ENCODE measurements at places on chromosomes 1 and 21.

DNA sequence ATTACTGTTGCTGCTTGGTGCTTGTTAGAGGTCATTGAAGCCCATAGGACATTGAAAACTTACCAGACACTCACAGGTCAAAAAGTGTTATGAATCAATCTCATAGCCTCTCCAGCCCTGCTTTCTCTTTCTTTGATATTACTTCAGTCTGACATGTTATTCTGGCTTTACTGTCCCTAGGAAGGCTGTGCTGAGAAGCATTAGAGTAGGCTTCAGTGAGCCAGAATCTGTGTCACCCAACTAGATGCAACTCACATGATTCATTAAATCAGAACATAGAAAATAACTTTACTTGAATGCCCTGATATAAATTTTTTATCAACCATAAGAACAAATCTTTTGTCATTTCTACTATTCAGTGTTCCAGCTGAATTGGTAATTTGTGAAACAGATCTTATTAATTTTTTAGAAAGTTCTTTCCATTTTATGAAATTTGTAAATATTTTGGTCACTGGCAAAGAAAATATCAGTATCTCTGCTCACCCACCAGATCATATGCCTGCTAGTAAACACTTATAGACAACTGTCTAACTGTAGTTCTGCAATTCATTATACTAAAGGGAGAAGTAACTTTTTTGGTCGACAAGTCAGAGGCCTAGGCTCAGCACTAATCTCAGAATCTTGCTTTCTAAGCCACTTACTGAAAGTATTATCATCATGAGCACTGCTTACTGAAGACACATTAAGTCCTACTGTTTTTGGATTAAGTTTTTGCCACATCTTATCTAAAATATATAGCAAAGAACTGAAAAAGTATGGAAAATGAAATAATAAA lies 48.2 kb downstream of the RPAP2 start:
- DNase-seq = no peak

DNA sequence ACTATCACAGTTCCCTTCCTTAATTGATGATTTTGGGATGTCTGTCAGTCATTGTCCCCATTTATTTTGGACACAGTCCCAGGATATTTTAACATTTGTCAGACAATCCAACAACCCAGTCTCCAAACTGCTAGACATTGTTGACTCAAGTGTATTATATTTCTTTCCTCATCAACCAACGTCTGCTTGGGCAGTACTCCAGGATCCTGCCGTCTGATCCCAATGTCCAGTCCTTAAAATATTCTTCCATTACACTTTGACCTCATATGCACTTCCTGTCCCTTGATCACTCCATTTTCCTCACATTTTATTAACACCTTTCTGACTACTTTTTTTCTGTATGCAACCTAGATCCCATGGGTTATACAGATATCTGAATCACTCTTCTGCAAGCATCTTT lies 39.8 kb upstream of the KIAA0040 start:
- no peak for DNase-seq

- DNase-seq = peak; percentile 61
Measured at GRCh38 chr1:228212966-228213844, 5.4 kb downstream of the OBSCN start.

DNA sequence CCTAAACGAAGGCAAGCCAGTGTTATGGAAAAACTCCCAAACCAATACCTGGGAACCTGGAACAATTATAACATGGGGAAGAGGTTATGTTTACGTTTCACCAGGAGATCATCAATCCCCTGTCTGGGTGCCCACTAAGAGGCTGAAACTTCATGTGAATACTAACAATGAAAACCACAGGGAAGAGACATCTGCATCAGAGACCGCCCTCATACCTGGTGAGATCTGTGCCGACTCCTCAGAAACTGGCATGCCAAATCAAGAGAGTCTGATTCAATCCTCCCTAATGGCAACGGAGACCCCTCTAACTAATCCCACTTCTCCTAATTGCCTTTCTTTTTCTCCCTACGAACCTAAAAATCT lies 163.2 kb downstream of the IER5 start:
- DNase-seq = no peak

DNA sequence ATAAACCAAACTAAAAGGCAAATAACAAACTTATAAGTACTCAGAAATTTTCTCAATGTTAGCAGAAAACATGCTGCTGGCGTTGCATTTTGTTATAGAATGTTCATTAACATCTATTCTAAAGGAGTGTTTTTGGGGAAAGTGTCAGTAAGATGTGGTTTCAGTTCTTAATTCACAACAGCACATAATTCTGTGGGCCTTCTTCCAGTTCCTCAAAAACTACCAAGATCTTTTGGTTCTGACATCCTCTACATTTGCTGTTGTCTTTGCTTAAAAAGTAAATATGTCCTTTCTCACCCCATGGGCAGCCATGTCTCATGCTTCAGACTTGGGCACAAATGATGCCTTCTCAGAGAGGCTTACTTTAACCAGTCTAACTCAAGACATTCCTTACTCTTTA lies 152.5 kb downstream of the CDC7 start:
- DNase-seq = no peak

DNA sequence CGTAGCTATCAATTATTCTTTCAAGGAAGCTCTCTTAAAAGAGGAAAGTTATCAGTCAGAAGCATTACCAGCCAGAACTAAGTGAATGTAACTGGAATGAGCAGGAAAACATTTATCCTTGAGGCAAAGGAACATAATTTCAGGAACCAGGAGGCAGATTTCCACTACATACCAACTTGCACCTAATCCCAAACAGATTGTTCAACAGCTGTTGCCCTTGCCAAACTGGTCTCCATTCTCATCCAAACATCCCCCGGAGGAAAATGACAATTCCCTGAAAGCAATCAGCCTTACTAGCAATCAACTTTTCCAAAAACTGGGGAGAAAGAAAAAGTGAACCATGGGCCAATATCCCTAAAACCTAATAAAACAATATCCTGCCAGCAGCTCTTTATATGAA lies 35.0 kb downstream of the ENAH start:
- no peak for DNase-seq

- DNase-seq = peak; percentile 93
Measured at GRCh38 chr1:145891587-145892485, 6.2 kb upstream of the ANKRD35 start.

- peak; percentile 22 for DNase-seq
Measured at GRCh38 chr1:40692429-40692895, 958 bp downstream of the NFYC start.

DNA sequence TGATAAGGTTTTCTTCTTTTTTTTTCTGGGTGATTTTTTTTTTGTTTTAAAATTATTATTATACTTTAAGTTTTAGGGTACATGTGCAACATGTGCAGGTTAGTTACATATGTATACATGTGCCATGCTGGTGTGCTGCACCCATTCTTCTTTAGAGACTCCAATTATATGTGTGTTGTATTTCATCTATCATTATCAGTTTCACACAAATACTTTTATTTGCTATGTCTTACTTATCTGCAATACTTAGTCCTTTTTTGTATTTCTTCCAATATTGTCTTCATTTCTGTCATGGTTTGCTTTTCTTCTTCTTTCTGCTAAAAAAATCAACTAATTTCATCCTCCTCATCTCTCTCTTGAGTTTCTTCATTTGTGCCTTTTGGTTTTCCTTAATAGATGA lies 3.9 kb upstream of the PDE4B start:
- DNase-seq = no peak

- DNase-seq = no peak
Measured at GRCh38 chr1:3112526-3112925, 43.5 kb downstream of the PRDM16 start.

DNA sequence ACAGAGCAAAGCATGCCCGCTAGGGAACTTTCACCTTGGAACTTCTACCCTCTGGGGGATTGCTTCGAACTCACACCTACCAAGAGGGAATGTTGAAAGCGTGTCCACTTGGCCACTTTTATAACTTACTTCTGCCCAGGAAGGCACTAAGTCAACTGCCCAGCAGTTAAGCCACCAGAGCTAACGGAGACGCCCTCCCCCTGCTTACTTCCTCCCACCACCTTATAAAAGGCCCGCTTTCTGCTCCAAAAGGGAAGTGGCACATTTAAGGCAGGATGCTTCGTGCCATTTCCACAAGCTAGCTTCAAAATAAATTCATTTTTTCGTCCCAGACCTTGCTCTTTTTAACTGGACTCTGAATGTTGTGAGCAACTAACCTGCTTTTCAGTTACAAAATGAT lies 3.2 kb upstream of the AK2 start:
- no peak for DNase-seq

- no peak for DNase-seq
Measured at GRCh38 chr1:5960336-5960735, 31.9 kb downstream of the NPHP4 start.

DNA sequence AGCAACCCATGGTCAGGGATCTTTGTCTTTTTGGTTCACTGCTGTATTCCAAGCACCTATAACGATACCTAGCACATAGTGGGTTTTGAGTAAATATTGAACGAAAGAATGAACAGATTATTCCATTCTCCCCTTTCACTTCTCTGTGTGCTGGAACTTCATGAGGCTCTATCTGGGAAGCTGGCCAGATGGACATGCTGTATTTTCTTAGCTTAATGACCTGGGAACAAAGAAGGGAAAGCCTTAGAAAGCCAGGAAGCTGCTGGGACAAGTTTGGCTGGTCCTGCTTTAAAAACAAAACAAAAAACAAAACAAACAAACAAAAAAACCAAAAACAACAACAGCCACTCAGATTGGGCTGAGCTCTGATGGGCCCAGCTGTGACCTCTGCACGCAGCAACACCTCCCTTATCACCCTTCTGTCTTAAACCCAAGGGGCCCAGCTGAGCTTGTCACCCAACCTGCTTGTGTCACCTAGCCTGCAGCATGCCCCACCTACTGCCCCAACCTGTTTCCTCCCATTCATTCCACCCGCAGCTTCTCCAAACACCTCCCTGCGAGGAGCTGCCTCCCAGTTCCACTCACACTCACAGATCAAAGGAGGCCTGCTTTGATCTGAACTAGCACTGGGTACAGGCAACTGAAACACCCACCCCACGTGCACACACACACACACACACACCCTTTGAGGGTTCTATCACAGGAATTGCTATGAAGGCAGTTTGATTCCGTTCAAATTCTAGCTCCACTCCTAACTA lies 37.1 kb downstream of the SLC30A1 start:
- peak; percentile 72 for DNase-seq

DNA sequence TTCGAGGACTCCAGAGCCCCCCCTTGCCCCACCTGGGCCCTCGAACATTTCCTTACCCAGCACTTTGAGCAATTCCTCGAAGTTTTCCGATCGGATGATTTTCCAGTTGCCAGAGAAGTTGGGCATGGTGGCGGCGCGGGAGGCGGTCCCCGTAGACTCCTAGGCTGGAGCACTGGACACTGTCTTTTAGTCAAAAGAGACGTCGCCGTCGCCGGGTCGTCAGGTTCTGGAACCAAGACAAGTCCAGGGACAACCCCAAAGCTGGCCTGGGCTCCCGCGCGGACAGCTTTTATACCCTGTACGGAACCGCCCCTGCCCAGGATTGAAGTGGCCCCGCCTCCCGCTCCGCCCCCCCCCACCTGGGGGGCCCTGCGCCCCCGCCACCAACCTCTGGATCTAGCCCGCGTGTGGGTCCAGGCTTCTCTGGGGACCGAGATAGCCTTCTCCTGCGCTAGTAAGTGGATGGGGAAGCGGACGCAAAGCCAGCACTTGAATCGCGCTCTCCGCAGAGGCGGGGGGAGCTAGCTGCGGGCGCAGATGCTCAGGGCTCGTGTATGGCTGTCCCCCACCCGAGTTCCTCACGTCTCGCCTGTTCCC lies at the start of gene CRABP2:
CRABP2 (minus strand) TSS at position 263 of the 597 bp plus-strand sequence; CDS start at position 126, 137 bp downstream.
- peak; percentile 83 for DNase-seq

- no peak for DNase-seq
Measured at GRCh38 chr1:205704903-205705302, 24.6 kb upstream of the SLC45A3 start.

DNA sequence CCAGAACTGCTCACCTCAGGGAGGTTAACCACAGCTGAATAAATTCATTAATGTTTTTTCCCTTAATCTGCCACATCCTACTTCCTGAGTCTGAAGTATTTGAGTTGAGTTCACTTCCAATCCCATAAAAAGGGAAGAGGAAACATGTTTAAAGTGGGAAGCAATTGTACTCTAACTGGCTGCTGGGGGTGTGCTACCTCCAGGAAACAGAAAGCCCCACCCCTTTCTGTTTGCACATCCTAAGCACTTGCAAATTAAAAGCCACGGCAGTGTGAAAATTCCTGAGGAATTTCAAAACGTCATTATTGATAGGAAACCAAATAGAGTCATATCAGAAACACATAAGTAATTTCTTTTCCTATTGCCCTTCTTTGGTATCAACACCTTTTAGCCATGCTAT lies 307.0 kb upstream of the NR5A2 start:
- DNase-seq = no peak

- DNase-seq = no peak
Measured at GRCh38 chr1:30253807-30254440, 469.5 kb downstream of the MATN1 start.

DNA sequence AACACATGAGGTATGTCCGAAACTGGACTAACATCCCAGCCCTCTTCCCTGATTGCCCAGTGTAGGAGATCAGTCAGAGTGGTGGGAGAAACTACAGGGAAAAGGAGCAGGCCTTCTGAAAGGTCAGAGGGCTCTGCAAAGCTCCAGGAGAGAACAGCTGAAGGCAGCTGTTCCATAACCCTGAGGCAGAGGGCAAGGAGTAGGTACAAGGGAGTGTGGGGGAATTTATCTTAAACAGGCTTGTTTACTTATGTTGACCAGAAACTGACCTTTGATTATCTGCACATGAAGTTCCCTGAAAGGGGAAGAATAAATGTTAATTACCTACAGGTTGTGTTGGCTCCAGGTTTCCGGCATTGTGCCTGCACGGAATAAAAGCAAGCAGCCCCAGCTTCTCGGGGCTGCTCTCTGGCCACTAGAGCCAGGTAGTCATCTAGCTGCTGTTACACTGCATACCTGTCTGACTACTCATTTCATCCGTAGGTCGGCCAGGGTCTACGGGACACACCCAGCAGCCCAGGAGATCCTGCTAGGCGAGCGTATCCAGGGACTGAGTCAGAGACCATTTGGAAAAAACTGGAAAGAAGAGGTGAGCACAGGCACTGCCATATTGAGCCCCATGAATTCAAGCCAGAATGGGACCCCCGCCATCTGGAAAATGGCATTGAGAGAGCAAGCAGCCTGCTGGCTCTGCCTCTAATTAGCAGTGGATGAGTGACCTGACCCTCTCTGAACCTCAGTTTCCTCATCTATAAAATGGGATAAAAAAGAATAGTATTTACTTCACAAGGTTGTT lies 14.9 kb upstream of the PAQR7 start:
- no peak for DNase-seq

DNA sequence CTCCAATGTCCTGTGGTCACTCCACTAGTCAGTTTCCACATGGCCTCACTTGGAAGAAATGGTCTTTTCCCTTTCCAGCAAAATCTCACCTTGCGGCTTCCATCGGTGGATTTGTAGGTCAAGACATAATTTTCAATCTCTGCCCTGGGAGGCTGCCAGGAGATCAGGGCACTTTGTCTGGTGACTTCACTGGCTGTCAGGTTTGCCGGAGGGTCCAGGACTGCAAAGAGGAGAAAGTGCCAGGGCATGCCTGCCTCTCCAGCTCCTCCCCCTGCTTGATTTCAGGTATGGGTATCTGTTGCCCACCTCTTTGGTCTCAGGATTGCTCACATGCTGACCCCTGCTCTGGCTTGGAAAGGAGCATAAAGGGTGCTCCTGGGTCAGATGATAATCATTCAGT lies 162.8 kb upstream of the KIAA0040 start:
- no peak for DNase-seq

All from hindlimb muscle (tissue), 1 donor.